ENCODE measurements at places on chromosomes 11 and 22.

GRCh38 chr11:132278801-132279574 is 908.6 kb downstream of the NTM start:
- H3K27me3 ChIP-seq = no peaks in the 10 kb centered on the region
- no peak for DNase-seq
- no peak overlapping the region for H3K4me3 ChIP-seq
- H3K36me3 ChIP-seq = no peaks in the 10 kb centered on the region

GRCh38 chr22:25021976-25022711 is 69.6 kb downstream of the KIAA1671 start:
- no peak overlapping the region for H3K27ac ChIP-seq
- H3K27me3 ChIP-seq = no peaks in the 10 kb centered on the region
- DNase-seq = no peak
- H3K4me1 ChIP-seq = no peaks in the 10 kb centered on the region

DNA sequence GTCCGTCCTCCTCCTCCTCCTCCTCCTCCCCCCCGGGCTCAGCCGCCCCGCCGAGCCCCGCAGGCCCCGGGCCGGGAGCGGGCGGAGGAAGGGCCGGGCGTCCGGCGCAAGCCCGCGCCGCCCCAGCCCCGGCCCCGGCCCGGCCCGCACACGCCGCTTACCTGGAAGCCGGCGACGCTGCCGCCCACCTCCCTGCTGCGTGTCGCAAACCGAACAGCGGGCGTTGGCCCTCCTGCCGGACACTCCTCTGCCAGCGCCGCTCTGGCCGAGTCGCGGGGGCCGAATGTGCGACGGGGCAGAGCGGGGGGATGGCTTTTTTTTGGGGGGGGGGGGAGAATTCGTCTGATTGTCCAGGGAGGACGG is 1.1 kb downstream of the IGF2 start:
- no peaks in the 10 kb centered on the region for H3K36me3 ChIP-seq
- peaks cover 43% of the 10 kb centered on the region for H3K27me3 ChIP-seq
- peaks cover 23% of the 10 kb centered on the region for H3K4me1 ChIP-seq
- peak; percentile 34 for DNase-seq
- no peak overlapping the region for H3K27ac ChIP-seq

- DNase-seq = no peak
- peaks cover 31% of the 10 kb centered on the region for H3K4me1 ChIP-seq
- no peaks in the 10 kb centered on the region for H3K36me3 ChIP-seq
- H3K27ac ChIP-seq = no peak overlapping the region
- H3K27me3 ChIP-seq = no peaks in the 10 kb centered on the region
Measured at GRCh38 chr22:33561149-33561807, 359.0 kb downstream of the LARGE1 start.

GRCh38 chr11:11387622-11388305 is 34.7 kb upstream of the CSNK2A3 start:
- no peaks in the 10 kb centered on the region for H3K4me1 ChIP-seq
- no peak overlapping the region for H3K27ac ChIP-seq
- H3K27me3 ChIP-seq = no peaks in the 10 kb centered on the region

DNA sequence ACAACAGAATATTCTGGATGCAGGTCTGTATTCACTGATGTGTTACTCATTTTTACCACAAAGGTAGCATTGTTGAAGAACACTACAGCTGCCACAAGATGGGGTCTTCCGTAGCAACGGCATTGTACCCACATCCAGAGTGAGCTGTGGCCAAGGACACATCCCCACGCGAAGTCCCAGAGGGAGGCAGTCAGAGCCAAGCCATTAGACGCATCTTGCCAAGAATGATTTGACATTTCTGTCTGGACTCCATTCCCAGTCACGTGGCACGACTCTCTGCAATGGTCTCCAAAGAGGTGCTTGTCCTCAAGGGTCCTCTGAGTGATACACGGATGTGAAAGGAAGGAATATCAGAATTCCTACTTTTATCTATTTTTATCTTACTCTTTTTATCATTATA is 15.5 kb downstream of the OPCML start:
- H3K36me3 ChIP-seq = no peaks in the 10 kb centered on the region
- H3K4me3 ChIP-seq = no peak overlapping the region
- H3K4me1 ChIP-seq = no peaks in the 10 kb centered on the region
- no peak overlapping the region for H3K27ac ChIP-seq

DNA sequence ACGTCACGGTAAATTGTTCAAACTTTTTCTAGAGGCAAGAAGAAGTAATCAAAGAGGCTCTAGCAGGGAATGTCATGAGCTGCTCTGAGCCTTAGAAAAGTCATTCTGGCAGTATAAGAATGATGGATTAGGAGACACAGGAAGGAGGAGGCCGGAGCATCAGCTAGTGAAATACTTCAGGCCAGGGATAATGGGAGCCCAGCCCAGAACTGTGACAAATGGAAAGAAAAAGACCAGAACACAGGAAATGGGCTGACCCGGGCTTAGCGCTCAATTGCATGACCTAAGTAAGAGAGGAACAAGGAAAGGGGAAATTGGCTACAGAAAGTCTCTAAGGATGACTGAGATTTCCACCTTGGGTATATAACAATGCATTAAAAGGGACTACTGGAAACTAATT is 108.6 kb downstream of the LARGE1 start:
- H3K36me3 ChIP-seq = no peaks in the 10 kb centered on the region
- no peak for DNase-seq
- H3K4me1 ChIP-seq = peaks cover 16% of the 10 kb centered on the region
- no peak overlapping the region for H3K4me3 ChIP-seq

- no peak overlapping the region for H3K4me3 ChIP-seq
- no peak overlapping the region for H3K27ac ChIP-seq
- peaks cover 47% of the 10 kb centered on the region for H3K4me1 ChIP-seq
- peaks cover 7% of the 10 kb centered on the region for H3K36me3 ChIP-seq
- DNase-seq = peak; percentile 59
Measured at GRCh38 chr11:78227921-78228320, 39.2 kb downstream of the USP35 start.

DNA sequence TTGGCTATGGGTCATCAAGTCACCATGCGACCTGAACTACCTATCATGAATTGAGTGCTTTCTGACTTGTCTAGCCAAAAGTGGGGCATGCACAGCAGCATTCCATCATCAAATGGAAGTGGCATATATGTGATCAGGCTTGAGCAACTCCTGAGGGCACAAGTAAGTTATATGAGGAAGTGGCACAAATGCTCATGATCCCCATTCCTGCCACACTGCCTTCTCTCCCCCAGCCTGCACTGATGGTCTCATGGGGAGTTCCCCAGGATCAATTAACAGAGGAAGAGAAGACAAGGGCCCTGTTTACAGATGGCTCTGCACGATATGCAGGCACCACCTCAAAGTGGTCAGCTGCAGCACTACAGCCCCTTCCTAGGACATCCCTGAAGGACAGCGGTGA is 21.8 kb downstream of the MS4A4E start:
- no peaks in the 10 kb centered on the region for H3K27me3 ChIP-seq
- no peak overlapping the region for H3K4me3 ChIP-seq
- no peaks in the 10 kb centered on the region for H3K36me3 ChIP-seq
- no peaks in the 10 kb centered on the region for H3K4me1 ChIP-seq
